ENCODE measurements at places on chromosomes 7 and 10.

DNA sequence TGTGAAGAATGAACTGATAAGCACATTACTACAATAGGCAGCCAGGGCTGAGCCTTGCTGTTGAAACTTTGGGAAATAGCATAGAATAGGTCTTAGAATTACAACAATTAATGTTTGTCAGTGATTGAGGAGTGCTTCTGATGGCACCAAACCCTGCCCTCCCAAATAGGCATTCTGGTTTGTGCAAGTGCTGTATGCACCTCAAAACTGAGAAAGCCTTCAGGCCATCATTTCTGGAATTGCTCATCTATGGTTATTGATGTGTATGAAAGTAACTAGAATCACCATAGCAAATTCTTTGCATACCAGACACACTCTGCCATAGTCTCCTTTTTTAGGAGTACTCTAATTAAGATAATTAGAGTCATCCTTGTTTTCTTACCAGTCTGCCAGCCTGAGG lies 585.0 kb upstream of the MBL2 start:
- no peak for DNase-seq

DNA sequence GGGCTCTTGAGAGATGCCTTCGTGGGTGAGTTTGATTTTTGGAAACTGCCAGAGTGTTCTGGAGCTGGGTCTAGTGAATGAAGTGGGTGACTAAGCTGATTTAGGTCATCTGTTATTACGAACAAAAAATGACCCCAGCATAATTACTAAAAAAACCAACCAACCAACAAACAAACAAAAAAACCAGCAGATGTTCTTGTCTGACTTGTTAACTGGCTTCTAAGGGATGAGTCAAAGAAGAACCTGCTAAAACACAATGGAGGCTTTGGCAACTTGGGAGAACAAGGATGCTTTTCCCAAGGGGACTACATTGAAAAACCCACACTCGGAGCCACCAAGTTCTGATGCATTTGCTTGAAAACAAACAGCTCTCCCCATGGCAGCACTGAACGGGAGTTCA lies 11.5 kb downstream of the TACR2 start:
- DNase-seq, result no peak

- no peak for DNase-seq
Measured at GRCh38 chr10:84214046-84214572, 11.2 kb downstream of the LRIT2 start.

DNA sequence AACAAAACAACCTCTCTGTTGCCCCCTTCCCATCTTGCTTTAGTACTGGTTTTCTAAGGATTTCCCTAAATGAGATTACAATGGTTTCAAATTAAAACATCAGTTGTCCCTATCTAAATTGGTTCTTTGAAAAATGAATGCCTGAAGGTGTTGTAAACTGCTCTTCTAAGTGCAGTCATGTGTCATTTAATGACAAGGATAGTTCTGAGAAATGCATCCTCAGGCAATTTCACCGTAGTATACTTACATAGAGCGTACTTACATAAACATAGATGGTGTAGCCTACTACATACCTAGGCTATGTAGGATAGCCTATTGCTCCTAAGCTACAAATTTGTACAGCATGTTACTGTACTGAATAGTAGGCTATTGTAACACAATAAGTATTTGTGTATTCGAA lies 278.1 kb downstream of the MAGI2 start:
- DNase-seq, result no peak

- DNase-seq, result no peak
Measured at GRCh38 chr10:74223755-74224529, 72.9 kb downstream of the ADK start.

GRCh38 chr7:71905821-71906220 lies 506.3 kb downstream of the CALN1 start:
- DNase-seq, result no peak

DNA sequence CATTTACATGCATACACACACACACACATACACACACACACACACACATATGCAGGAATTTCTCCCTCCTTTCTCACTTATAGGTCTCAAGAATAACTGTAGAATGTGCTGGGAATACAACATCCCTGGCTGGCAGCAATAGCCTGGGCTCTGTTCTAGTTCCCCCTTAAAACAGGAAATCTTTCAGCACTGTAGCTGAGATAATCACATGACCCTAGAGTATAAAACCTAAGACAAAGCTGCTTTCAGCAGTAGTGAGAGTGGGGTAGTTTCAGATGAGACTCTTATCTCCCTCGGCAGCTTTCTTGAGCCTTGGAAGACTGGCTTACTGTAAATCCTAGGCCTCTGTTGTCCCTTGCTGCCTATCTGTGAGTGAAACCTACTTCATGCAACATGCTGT lies 137.4 kb upstream of the AKR1E2 start:
- no peak for DNase-seq

GRCh38 chr10:109932391-109932790 lies 9.1 kb upstream of the XPNPEP1 start:
- DNase-seq, result no peak

DNA sequence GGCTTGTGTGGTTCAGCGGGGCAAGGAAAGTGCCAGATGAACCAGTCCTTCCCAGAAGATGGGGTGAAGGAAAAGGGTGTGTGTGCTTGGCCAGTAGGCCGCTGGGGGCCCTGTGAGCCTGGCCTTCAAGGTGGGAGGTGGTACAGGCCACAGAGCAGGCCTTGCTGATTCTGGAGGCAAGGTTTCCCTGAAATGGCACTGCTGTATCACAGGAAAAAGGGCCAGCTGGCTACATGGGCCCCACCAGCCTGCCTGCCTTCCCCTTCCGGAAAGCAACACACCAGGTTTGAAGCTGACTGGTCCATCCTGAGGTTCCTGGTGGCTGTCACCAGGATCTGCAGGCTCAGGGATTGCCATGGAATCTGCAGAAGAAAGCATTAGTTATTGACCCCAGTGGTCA lies 12.5 kb downstream of the MMRN2 start:
- no peak for DNase-seq

GRCh38 chr10:84405662-84406061 lies 77.3 kb downstream of the CCSER2 start:
- DNase-seq, result no peak

- DNase-seq, result no peak
Measured at GRCh38 chr10:129771024-129771423, 193.1 kb downstream of the EBF3 start.

- no peak for DNase-seq
Measured at GRCh38 chr10:127069436-127069835, 127.0 kb downstream of the INSYN2A start.

DNA sequence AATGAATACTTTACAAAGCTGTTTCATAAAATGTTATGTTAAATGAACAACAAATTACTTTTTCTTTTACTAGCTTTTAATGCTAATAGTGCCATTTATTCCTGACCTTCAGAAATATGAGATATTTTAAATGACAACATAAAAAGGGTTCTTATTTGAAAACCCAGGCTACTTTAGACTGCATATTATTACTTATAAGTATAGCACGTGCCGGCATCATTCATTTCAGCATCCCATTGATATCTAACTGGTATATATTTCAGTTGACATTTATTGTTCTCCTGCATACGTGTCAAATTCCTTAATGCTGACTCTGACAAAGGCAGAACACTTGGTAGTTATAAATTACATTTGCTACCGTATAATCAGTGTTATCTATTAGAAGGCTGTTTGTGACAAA lies 35.3 kb downstream of the PNLIPRP2 start:
- DNase-seq, result no peak

GRCh38 chr7:150368884-150369747 lies 494 bp downstream of the REPIN1 start:
- DNase-seq, result peak; percentile 82

DNA sequence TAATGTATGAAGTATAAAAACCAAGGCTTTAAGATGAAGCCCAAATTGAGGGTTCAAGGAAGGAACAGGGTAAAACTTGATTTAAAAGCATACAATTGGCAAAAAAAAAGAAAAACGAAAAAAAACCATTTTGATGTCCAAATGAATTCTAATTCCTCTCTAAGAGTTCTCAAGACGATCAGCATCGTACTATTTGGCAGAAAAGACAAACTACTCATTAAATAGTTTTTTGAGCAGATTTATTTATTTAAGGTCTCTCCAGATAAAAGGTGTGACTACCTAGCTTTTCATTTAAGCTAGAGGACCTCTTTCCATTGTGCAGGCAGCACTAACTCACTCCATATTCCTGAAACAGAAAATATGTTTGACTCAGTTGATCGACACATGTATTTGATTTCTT lies 245.0 kb downstream of the KIAA1217 start:
- no peak for DNase-seq

GRCh38 chr10:104336821-104337467 lies 1.3 kb downstream of the ITPRIP start:
- no peak for DNase-seq

GRCh38 chr10:18666810-18667209 lies 7.6 kb downstream of the ARL5B start:
- no peak for DNase-seq

- DNase-seq, result no peak
Measured at GRCh38 chr10:86665218-86665607, 3.1 kb upstream of the LDB3 start.

DNA sequence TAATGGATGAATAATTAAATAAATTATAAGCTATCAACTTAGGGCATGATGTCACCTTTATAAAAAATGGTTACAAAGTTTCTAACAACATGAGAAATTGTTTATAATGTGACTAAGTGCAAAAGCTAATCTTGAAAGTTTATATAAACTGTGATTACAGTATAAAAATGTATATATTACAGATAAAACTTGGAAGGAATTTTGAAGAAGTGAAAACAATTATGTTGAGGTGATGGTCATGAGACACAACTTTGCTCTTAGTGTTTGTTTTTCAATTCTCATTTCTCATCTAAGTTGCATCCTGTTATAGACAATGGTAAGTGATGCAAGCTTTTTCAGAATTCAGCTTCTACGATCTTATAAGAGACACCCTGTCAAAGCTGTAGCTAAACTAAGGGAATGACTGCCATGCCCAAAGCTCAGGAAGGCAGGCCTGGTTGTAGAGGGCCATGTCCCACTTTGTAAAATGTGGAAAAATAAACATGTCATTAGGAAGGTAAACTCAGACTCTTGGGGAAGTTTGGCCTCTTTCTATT lies 23.9 kb downstream of the MACC1 start:
- DNase-seq, result no peak

- no peak for DNase-seq
Measured at GRCh38 chr7:29565634-29565981, 2.0 kb downstream of the PRR15 start.

GRCh38 chr10:78250313-78251015 lies 216.8 kb downstream of the RPS24 start:
- no peak for DNase-seq

DNA sequence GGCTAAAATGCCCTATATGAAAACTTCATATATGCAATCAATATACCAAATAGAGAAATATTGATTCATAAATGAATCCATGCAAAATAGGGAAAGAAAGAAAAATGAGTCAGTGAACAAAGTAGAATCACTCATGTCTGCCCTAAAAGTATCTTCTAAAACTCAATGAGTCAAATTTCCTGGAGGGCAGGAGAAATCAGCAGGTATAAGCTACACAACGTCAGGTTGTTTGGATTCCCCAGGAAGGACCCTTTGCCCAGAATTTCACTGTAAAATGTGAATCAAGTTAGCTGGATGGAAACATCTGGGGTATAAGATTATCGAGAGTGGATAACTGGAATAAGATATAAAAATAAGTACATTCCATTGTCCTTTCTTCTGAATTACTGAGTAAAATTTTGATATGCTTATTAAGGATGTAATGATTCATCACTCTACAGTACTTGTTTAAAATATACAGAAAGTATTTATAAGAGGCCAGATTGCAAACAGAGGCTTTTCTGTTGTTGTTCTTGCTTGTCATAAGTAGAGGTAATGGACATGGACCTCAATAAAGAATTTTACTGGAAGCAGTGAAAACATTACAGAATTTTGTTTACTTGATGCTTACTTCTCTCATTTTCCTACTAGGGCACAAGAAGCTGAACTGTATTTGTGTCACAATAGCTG lies 99.0 kb downstream of the AGMO start:
- DNase-seq, result no peak

- DNase-seq, result no peak
Measured at GRCh38 chr7:42548816-42549611, 312.0 kb upstream of the GLI3 start.

DNA sequence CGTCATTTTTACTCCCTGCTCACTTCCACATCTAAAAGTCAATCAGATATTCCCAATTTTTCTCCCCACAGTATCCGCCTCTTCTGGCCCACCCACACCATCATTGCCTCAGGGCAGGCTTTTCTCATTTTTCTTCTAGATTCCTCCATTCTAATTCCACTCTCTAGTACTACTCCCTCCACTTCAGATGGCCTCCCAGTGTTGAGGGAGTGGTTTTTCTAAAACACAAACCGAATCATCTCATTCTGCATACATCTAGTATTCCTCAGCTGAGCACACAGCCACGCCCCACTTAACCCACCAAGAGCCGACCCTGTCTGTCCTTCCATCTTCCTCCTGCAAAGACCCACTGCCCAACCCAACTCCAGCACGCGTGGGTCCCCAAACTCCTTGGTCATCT lies 314.9 kb upstream of the NPVF start:
- DNase-seq, result no peak

DNA sequence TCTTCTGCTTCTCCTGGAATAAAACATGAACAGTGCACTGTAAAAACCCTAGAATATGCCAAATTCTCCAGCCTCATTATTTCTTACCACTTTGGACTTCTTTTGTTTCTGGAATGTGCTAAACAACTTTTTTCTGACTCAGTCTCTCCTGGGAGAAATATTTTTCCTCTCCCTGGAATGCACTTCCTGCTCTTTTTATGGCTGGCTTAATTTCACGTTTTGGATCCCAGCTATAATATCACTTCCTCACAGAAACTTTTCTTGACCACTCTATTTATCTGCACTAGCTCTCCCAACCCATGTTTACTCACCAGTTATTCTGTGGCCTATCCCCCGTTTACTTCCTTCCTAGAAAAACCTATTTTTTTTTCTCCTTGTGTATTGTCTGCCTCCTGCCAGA lies 26.7 kb downstream of the ABCB5 start:
- DNase-seq, result no peak

DNA sequence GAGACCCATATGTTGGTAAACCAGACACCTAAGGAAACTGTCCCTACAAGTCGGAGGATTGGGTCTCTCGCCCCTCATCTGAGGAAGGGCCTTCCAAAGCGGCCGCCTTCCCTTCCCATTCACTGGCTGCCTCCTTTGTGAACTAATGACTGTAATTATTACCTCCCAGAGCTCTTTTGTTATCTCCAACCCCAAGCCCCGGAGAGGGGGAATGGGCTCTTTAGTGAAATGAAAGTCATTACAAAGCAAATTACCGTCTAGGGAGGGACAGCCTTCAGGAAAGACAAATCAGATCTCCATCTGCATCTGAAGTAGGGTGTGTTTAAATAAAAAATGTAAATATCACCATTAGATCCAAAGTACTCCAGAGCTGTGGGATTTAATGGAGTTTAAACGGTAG lies 2.6 kb upstream of the GAD2 start:
- no peak for DNase-seq
